CD4-positive, alpha-beta T cell treated with Interleukin-4 for 1 hour (primary cell): ENCODE measurements at places on chromosomes 3 and 15.
A peak's percentile ranks its signal among the peaks of the same experiment; 100 is the strongest.

DNA sequence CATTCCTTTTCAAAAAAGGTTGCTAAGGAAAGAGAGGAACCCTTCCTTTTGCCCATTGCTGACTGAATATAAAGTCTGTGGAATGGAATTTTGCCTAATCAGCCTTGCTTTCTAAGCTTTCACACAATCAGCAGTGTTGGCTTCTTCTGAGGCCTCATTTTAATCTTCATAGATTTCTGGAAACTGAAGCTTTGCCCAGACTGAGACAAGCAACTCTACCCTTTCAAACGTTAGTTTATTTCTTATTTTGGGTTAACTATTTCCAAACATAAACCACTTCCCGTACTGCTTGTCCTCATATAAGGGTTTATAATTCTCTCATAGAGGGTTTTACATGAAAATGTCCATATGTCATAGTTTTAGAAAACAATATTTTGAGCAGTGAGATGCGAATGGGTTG lies 82.9 kb downstream of the NR1D2 start:
- DNase-seq = no peak

DNA sequence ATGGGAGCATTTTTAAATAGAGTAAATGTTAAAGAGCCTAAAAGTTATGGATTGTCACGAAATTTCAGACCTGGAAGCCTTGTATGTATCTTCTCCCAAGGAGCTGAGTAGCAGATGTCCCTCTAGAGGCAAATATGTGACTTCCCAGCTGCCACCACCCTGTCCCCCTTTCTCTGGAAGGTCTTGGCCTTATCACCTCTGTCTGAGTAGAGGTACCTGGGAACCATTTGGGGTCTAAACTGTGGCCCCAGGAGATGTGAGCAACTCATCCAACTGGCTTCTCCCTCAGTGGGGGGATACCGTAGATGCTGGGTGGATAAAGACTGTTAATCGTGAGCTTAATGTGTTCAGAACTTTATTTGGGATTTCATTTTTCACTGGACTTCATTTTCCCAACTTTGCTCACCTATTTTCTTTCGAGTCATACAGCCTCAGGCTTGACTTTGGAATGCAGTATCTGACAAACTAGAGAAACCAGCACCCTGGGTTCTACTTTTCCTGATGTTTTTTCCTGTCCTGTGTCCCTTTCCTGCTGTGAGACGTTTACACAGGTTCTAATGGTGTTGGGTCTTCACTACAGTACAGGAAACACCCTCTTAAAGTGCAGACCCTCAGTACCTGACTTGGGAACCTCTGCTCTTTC lies 53.3 kb upstream of the CCR4 start:
- no peak for DNase-seq

DNA sequence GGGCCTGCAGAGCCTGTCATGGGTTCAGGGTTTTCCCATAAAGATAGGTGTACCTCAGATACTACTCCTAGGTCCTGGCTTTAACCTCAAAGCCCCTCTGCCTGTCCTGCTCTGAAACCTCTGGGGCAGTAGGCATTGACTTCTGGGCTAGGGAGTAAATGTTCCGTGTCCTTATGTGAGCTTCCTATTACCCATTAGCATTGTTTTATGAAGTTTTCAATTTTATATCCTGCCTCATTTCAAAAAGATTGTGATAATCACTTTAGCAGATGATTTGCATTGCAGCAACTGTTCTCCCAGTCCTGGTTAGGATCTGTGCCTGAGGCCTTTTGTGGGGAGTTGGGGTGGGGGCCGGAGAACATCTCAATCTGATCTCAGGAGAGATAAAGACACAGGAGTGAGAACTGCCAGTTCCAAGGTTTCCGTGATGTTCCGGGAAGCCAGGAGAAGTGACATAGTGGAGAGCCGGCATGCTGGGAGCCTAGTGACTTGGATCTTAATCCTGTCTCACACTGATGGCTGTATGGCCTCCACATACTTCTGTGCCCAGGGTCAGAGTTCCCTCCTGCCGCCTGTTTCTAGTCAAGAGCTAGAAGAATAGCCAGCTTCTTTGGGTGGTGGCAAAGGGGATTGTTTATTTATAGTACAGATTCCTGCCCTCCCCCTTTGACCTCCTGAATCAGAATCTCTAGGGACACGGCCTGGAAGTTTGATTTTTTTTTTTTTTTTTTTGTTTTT lies 10.6 kb downstream of the TPM1 start:
- no peak for DNase-seq

- DNase-seq = no peak
Observed at GRCh38 chr3:159904455-159904854, 84.2 kb upstream of the IL12A start.

GRCh38 chr3:10169000-10169496 lies 4.3 kb downstream of the IRAK2 start:
- no peak for DNase-seq

- DNase-seq = no peak
Observed at GRCh38 chr15:38843051-38843501, 278.5 kb upstream of the RASGRP1 start.

GRCh38 chr3:46348823-46349482 lies 5.0 kb upstream of the CCR2 start:
- no peak for DNase-seq

GRCh38 chr3:115912372-115912771 lies 289.1 kb downstream of the GAP43 start:
- no peak for DNase-seq

DNA sequence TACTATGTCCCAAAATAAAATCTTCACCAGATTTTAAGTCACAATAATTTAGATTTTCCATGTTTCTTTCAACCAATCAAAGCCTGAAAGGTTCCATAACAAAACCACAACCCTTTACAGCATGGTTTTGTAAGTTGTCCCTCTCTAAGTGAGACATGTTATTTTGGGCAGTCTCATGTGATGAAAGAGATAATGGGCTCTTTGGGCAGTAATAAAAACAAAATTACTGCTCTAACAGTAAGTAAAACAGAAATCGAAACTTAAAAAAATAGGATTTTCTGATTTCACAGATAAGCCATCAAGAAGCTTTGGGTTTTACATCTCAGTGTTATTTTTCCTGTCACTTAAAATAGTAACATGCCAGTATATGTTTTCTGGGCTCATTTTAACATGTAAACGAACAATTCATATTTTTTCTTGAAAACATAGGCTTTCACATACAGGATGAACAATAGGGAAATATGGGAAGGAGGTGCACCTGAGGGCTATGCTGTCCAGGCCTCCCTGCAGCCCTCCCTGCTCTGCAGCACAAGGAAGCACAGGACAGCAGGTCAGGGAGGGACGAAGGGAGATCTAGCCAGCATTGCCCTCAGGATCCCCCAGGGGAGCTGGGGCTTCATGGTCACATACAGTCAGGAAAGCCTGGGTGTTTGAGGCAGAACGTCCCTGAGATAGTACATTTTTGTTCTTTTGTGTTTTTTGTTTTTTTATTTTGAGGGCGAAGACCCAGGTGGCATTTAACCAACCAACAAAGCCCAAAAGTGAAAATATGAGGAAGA lies 157.4 kb downstream of the SHOX2 start:
- DNase-seq = no peak

DNA sequence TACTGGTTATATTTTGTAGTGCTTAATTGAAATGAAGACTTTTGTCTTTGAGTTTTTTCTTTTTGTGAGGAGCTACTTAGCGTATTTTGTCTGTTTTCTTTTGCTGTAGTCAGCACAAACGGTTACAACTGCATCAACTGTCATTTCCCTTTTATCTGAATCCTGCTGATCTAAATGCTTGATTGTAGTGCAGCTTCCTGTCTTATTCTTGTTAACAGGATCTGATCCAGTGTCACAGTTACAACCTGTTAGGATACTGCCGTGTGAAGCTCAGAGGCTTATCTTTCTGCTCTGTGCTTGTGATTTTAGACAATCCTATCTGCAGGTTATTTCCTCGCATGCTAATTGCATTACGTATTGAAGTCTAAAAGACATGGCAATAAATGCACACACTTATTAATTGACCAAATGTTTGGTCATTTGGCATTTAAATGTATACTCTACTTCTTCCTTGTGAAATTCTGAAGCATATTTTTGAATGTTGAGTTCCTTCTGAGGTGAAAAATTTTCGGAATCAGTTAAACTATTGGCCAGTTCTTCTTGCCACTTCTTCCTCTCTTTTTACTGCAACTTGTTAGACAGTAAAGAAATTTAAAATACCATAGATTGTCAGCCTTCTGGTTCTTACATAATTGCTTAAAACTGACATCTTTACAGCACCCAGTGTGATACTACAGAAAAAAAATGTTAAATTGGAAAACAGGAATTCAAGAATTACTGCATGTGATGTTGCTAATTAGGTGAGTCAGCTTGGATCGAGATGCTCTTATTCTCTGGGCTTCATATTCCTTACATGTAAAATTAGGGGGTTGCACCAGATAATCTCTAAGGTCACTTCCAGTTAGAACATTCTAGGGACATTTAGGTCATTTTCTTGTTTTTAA lies 168.2 kb downstream of the MBNL1 start:
- peak; percentile 32 for DNase-seq

DNA sequence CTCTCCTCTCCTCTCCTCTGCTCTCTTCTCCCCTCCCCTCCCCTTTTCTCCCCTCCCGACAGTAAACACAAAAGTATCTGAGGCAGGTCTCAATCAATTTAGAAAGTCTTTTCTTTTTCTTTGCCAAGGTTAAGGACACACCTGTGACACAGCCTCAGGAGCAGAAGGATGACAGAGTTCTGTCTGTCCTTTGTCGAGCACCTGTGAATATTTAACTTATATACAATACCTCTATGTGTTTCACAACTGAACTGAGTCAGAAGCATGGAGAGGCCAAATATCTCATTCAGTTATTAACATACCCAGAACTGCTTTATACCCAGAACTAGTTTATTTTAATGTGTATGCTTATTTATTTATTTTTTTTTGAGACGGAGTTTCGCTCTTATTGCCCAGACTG lies 81.1 kb upstream of the ROBO1 start:
- no peak for DNase-seq

DNA sequence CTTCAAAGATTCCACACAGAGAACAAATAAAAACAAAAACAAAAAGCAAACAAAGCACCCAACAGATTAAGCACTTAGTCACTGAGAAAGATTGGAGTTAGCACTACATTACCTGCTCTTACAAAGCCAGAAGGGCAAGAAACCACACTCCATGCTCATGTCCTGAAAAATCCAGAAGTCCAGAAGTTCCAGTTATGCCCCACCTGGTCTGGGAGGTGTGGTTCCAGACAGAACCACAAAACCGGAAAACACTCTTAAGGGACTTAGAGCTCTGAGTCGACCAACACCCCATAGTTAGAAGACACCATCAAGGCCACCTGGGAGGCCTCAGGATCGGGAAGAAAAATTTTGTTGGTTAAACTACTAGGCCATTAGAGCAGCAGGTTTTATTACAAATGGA lies 88.9 kb downstream of the TNIK start:
- no peak for DNase-seq

- no peak for DNase-seq
Observed at GRCh38 chr3:56792193-56792592, 9.6 kb downstream of the ARHGEF3 start.

DNA sequence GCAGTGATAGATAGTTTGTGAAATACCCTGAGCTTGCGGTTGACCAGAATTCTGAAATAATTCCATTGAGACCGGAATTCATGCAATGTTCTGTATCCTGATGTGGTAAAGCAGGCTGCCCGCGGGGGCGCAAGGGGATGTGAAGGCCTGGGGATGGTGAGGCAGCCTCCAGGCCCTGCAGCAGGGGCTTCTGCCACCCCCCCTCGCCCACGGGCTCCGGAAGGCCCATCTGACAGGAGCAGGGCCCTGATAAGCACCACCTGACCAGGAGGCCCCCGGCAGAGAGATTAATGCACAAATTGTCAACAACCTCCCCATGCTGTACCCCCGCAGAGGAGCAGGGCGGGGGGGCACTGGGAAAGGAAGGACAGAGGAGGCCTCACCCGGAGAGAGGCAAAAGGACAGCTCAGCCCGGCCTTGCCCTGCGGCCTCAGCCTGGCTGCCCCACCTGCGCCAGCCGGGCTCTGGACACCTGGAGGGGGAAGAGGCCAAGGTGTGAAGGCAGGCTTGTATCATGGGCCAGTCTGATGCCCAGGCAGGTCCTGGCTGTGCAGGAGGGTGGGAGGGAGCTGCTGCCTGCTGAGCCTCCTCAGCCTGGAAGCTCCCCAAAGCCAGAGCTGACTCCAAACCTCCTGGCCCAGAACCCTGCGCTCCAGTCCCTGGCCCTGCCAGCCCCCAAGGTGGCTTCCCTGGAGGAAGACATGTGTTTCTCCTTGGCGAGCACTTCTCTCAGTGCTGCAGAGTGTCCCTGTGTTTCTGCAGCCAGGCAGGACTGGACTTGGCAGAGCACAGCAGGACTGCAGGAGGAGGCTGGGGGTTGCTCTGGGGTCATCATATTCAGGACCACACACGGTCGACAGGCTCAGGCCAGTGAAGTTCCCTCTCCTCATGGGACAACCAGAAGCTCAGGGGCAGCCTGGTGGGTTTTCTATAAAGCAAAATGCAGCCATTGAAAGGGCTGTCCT lies 46.5 kb downstream of the RPN1 start:
- no peak for DNase-seq
